Stimulated activated CD8-positive, alpha-beta memory T cell treated with anti-CD3 and anti-CD28 coated beads, Interleukin-2, amount 100 ng/mL, for 48 hours (primary cell): ENCODE measurements at places on chromosomes 12 and 14.

DNA sequence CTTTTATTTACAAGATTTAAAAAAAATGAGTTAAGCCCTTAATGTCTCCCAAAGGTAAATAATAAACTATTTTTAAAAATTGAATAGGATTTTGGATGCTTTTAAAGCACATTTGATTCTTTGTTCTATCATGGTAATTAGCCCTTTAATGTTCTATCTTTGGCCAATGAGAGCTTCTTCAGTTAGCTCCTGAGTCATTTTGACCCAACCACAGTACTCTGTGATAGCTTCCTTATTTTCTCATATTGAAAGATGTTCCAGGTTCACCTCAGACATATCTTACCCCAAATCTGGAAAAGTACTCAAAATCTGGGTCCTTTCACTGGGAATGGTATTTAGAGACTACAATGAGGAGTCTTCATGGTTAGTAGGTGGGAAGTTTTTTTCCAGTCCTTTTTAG lies 98.0 kb downstream of the MYRFL start:
- DNase-seq, result no peak

DNA sequence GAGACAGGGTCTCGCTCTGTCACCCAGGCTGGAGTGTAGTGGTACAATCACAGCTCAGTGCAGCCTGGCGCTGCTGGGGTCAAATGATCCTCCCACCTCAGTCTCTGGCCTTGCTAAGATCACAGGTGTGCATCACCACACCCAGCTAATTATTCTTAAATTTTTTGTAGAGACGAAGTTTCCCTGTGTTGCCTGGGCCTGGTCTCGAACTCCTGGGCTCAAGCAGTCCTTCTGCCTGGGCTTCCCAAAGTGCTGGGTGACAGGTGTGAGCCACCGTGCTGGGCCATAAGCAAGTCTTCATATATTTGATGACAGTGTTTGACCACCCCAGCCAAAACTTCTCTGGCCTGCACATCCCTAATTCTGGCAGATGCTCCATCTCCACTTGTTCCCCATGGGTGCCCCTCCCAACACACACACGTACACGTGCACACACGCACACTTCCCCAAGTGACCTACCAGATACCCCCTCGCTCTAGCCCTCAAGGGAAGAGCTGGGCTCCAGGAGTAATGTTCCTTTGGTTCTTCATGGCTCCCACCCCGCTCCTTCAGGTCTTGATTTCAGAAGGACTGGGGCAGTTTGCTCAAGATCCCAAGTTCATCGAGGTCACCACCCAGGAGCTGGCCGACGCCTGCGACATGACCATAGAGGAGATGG lies 104.3 kb upstream of the FKBP4 start:
- no peak for DNase-seq

- no peak for DNase-seq
Measured at GRCh38 chr12:70709022-70709421, 71.8 kb upstream of the PTPRB start.

DNA sequence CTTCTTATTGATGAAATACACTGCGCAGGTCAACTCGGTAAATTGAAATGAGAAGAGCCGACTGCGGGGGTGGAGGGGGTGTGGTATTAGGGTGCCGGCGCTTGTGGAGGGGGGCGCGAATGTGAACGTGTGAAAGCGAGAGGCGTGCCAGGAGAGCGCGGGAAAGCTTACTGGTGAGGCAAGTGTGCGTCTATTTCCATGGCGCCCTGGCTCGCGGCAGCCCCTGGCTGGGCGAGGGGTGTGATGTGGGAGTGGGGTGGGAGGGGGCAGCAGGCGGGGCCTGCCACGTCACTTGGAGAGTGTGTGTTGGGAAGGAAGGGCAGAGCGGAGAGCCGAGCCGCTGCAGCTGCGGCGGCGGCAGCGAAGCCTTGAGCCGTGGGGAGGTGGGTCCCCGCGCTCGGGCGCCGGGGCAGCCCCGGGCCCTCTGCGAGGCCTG lies 88.8 kb downstream of the GALNT8 start:
- DNase-seq, result no peak

GRCh38 chr12:48151103-48151771 lies 6.1 kb downstream of the ASB8 start:
- no peak for DNase-seq

- no peak for DNase-seq
Measured at GRCh38 chr12:117513353-117513752, 151.9 kb upstream of the NOS1 start.

DNA sequence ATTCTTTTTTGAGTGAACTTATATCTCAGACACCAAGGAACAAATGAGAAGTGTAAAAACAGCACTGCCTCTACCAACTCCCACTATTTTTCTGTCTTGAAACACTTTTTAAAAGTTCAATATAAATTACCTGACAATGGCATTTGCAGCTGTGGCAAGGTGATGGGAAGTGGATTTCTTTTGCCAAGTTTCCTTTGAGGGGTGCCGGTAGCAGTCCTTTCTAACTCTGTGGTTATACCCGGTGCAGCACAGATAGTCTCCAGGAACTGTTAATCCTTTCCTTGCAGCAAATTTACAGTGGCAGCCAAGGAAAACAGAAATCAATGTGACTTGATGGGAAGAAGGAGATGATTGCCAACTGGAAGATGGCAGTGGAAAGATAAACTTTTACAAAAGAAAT lies 243.7 kb downstream of the BCAT1 start:
- DNase-seq, result no peak

GRCh38 chr12:7608184-7608911 lies 57.4 kb downstream of the APOBEC1 start:
- DNase-seq, result no peak

DNA sequence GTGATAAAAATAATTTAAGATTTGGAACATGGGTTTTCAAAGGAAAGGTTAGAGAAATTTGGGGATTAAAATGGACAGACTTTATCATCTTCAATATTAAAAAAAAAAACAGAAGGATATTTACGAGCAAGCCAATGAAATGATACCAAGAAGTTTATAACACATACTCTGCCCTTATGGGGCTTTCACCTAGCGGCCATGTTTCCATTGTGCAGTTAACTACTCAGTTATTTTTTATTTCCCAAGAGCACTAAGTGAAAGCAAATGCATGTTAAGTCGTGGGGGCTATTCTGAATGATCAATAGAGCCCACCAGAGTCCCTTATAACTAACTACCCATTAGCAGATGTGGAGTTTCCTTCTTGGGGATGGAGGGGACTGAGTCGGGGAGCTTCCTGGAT lies 53.9 kb downstream of the ETV6 start:
- DNase-seq, result no peak

DNA sequence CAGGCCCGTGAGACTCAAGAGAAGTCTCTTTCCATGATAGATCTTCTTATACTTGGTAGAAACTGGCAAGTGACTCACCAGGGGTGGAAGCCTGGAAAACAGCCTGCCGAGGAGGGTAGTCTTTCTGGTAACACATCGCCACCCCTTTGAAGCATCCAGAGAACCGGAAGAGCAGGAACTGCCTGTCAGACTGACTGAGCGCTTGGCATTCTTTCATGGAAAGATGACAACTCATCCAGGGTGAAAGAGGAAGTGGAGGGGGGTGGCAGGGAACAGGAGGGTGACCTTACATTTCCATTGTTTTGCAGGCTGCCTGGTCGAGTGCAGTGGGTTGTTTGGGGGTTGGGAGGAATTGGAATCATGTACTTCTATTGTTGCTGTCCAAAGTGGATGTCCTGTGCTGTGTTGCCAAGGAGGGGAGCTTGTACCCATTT lies 34.5 kb downstream of the PRKCH start:
- DNase-seq, result no peak

- no peak for DNase-seq
Measured at GRCh38 chr12:79558924-79559469, 131.8 kb downstream of the PAWR start.

GRCh38 chr12:123634142-123634561 lies 523 bp downstream of the GTF2H3 start:
- DNase-seq, result no peak

DNA sequence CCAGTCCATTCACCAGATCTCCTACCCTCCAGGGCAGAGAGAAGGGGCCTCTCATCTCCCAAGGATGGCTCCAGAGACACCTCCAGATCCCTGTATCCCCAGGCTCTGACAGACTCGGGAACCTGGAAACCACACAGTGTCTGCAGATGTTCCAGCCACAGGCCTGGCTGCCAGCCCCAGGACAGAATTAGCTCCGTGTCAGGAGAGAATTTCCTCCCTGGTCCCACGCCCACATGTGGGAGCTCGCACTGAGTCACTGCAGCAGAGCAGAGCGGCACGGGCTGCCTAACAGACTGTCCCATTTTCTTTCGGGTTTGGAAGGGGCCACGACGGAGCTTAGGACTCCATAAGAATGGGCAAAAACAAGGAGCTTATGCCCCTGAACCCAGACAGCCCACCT lies 33.6 kb downstream of the CMKLR1 start:
- DNase-seq, result peak; percentile 14

DNA sequence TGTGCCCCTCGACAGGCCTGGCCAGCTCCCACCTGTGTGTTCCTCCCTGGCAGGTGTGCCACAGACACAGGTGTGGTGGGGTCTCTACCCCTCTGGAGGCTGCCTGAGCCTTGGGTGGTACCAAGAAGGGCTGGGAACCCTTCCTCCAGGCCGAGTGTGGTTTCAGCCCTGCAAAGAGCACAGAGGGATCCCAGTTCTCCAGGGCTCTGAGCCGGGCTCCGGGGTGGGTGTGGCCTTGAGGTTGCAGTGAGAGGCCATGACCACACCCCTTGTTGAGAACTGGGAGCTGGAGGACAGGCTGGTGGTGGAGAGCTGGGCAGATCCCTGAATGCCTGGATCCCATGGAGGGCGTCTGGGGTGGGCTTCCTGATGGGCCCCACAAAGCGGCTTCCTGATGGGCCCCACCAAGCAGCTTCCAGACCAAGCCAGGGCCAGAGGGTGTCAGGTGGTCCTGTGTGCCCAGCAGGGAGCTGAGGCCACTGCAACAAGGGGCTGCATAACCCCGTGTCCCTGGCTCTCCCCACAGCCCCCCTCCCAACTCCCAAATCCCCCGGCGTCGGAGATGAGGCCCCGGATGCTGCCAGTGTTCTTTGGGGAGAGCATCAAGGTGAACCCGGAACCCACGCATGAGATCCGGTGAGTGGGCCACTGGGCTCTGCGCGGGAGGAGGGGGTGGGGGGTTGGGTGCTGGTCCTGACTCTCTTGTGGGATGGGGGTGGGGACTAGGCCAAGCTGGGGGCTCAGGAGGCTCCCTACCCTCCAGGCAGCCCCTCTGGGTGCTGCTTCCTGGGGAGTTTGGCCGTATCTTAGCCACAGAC lies 16.6 kb downstream of the RFLNA start:
- DNase-seq, result no peak

DNA sequence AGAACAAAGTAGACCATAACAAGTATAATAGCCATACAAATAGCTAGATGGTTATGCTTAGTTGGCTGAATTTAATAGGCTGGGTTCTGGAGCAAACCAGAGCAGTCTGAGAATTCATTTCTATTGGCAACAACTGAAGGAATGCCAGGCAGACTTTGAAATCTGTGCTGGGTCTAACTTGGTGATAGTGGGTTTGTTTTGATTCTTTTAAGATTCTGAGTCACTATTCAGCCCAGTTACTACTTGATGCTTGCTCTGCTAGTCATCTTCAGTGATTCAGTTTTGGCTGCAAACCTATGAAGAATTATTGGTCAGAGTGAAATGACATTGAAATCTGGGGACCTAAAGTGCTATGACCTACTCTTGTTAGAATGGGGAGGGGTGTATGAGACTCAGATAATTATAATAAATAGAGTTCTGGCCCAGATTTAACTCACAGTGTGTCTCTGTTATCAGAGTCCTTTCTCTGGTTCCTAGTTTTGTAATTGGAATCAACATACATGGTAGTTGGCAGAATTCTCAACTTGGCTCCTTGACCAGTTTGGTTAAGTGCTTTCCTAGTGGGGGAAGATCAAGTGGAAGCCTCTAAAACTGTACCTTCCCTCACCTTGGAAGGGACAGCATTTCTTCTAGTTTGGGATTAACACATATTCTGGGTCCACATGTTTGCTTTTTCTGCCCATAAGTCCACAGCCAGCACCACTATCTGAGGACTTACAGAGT lies 43.5 kb downstream of the MNAT1 start:
- DNase-seq, result no peak

DNA sequence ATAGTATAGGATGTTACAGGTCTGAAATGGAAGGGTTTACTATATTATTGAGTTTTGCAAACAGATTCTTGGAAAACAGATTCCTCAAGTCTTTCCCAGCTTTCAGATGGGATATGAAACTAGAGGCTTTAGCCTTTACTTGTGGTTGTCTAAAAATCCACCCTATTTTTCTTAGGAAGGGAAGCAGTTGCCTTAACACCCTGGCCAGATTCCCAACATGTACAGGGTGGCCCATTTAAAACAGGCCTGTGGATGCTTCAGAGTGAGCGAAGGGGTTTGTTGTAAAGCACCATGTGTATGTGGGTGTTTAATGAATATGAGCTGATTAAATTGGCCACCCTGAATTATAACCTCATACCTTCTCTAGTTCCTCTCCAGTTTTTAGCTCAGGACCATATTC lies 415.9 kb downstream of the ZFP36L1 start:
- DNase-seq, result no peak

DNA sequence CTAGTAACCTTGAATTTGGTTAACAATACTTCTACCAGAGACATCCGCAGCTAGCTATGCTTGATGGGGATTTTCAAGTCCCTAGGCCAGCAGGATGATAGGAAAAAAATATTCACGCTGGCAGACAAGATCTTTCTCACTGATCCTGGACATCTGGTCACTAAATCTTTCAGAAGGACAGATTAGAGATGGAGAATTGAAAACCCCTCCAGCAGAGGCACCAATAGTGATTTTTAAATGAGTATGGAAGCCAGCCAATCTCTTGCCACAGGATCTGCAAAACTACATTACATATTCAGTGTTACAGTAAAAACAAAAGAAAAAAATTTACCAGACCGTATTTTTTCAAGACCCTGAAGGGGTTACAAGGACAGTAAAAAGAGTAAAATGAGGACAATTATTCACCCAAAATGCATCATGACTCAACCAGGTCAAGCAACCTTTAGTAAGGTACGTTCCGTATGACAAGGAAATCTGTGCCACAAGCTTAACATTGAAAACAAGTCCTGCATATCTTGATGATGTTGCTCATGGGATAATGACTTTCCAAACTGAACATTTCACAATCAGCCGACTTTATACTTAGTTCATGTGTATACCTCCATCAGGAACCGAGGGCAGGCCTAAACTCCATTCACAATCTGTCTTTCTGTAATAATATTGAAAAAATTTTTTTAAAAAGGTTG lies 239.5 kb downstream of the GXYLT1 start:
- no peak for DNase-seq
